Anterior cingulate cortex (tissue), 58 donors: ENCODE measurements at places on chromosomes 1 and 21.

DNA sequence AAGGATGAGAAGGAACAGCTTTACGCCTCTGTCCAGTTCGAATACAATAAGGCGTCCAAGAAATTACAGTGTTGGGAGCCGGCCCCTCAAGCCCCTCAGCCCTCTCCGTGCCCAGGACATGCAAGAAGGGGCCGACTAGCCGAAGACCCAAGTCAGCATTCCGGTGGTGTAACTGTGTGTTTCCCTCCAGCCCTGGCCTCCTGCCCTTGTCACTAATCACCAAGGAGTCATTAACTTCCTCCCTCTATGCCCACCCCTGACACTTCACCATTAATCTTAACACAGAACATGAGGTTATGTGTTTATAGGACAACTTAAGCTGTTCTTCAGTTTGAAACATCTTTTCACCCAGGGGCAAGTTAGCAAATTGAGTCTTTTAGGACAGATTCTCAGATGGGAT, 16.4 kb upstream of the C4BPB start:
- no peak for DNase-seq

- no peak for DNase-seq
Observed at GRCh38 chr1:183242556-183242955, 56.5 kb downstream of the LAMC2 start.

DNA sequence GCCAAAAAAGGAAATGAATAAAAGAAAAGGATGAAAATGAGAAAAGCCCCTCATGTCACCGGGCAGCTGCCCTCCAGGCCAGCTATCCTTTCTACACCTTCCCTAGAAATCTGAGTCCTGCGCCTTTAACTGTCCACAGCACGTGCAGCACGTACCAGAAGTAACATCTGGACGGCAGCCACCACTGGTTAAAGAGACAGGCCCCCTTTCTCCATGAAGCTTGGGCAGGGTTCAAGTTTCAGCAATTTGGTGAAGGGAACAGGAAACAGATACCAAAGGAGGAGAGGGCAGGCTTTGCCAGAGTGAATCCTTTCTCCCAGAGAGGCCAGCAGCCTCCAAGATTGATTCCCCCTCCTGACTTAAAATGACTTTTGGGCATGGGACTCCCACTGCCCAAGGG, 3.6 kb upstream of the KIAA2013 start:
- no peak for DNase-seq

DNA sequence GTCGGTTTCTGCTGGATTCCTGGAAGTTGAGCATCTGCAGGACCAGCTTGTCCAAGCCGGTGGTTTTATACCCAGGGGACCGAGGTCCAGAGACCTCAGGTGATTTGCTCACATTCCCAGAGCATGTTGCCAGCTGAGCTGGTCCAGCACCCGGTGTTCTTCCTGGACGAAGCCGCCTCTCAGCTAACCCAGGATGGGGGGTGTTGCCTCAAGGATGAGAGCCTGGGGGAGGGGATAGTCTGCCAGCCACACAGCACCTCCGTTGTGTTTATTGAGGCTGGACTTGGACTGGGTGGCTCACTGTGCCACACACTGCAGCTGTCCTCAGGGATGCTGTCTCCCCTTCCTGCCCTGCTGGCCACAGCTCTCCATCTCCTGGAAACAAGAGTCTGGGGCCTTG, 1.5 kb downstream of the TMEM201 start:
- DNase-seq, result no peak

GRCh38 chr1:242544071-242544470, 19.6 kb upstream of the PLD5 start:
- DNase-seq, result no peak

GRCh38 chr1:206111271-206111927, 5.8 kb downstream of the AVPR1B start:
- DNase-seq, result no peak

- DNase-seq, result no peak
Observed at GRCh38 chr1:167678838-167679237, 42.9 kb upstream of the MPZL1 start.

GRCh38 chr1:111236806-111237205, 9.3 kb downstream of the CHI3L2 start:
- DNase-seq, result no peak

DNA sequence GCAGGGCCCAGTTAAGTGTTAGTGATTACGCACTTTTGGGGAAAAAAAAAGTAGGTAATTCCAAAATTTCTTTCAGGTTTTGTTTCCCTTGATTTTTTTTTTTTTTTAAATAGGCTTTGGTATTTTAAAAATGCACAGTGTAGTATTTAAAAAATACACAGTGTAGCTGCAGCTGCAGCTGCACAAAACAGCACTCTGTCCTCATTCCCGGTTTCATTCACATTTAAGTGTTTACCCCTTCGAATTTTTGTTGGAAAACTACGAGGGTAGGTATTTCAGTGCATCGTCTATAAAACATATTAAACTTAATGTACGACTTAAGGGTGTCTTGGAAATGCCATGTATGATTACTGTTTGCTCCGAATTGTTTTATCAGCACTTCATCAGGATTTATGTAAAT, 3.4 kb downstream of the NEK7 start:
- DNase-seq, result no peak

DNA sequence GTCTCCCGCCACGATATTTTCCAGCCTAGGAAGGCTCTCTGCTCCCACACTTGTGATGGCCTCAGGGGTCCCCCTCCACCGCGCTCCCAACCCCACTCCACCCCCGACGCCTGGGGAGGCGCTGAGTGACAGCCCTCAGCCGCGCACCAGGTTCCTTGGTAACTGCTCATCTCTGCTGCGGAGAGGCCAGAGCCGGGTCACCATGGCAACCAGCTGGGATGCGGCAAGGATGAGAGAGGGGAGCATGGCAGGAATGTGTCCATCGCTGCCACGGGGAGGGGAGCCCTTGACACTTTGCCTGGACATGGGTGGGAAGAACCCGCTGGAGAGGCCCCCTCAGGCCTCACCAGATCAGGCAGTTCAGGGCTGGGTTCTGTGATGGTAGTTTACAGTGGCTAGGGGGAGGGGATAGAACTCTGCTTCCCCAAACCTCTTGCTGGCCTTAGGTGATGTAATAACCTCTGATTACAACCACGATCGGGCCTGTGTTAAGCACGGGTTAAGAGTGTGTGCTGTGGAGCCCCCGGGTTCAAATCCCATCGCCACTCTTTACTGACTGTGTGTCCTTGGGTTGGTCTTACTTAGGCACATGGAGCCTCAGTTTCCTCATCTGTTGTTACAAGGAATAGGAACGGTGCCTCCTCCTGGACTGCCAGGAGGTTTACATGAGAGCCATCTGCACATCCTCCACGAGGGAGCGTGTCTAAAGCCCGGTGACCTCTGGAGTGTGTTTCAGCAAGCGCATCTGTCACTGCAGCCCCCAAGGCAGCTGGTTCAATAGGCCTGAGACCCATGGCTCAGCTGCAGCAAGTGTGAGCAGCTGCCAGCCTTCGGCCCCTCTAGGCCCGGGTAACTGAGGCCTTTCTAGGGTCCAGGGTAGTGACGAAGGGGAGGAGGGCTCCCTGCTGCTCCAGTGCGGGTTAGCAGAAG, 6.3 kb downstream of the KIF17 start:
- peak; percentile 18 for DNase-seq

DNA sequence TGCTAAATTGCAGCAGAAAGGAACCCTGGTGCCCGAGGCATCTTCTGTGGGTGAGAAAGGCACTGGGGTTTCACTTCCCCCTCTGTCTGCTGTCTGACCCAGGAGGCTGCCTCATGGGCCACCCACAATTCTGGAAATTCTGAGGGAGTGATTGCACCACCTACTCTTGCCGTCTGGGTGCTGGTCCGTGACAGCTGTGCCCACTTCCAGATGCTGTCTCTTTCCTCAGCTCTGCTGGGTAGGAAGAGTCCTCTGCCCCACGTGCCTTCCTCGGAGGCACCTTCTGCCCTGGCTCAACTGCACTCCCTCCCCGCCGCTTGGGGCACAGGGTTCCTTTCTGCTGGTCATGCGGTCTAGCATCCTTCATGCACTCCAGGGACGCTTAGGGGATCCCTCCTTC, 96.3 kb downstream of the ARHGEF10L start:
- peak; percentile 8 for DNase-seq

- no peak for DNase-seq
Observed at GRCh38 chr1:185864889-185865517, 130.8 kb downstream of the HMCN1 start.

DNA sequence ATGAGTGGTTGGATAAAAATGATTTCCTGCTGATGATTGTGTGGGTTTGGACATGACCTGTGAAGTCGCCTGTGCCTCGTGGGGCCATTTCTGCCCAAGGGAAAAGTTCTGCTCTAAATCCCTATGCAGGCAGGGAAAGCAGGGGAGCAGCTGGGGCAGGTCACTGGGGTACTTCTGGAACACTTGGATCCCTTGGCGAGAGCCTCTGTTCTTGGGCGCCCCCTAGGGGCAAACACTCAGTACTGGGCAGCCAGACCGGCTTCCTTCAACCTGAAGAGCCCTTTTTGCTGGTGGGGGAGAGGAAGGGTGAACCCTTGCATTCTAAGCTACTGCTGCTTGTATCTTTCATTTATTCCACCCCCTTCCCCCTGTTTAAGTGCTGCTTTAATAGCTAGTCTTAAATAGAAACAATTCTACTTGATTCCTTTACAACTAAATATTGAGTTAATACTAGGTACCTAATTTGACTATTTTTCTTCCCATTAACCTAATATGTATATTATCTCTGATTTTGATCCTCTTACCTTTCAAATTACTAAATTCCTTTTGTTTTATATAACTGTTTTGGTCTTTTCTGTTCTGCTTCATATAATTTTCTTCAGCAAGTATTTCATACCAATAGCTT, 5.1 kb upstream of the CLEC20A start:
- no peak for DNase-seq

- no peak for DNase-seq
Observed at GRCh38 chr1:107739651-107740050, 225.3 kb downstream of the VAV3 start.

GRCh38 chr1:118617916-118618315, 370.2 kb downstream of the TBX15 start:
- no peak for DNase-seq

DNA sequence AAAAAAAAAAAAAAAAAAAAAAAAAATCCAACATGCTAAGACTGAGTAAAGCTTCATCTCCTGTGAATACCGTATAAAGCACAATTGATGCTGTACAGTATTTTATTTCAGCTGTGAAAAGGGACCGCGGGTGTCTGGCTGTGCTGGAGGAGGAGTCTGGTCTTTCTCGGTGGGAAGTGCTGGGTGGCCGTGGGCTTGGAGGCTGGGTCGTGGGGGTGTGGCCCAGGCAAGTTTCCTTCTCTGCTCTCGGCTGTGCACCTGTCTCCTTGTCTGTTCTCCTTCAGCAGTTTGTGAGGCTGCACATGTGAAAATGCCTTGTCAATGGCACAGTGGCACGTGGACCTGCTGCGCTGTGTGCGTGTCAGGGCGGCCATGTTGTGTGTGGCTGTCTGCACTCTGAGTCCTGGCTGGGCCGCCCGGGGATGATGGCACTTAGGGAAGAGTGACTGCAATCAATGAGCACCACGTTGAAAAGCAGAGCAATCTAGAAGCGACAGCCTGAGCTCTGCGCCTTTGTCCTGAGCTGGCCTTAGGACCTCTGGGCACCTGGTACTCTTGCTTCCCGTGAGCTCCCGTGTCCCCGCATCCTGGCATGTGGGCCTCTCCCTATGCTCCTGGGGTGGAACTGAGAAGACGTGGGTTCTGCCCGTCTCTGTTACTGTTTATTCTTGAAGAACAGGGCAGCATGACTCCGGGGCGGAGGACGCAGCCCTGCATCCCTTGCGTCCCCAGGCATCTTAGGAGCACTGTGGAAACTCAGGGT, 14.5 kb downstream of the AGPAT3 start:
- no peak for DNase-seq

GRCh38 chr1:15196807-15197530, 43.4 kb downstream of the TMEM51 start:
- no peak for DNase-seq

DNA sequence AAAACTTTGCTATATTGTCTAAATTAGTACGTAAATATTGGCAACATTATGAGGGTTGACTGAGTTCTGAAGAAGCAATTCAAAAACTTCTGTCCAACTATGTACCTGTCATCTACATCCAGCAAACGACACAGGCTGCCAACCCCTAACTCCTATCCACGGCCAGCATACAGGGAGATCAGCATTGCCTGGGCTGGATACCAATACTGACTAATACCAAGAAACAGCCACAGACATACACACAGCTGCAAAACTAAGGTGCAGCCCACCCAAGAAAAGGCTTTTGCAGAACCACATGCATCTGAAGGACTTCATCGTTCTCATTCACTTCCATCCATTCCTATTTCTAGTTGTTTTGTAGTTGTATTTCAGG, 2.0 kb downstream of the KIAA0319L start:
- DNase-seq, result no peak

GRCh38 chr21:39938086-39938625, 70.9 kb downstream of the PCP4 start:
- no peak for DNase-seq

- DNase-seq, result no peak
Observed at GRCh38 chr1:87146538-87146937, 182.1 kb upstream of the LMO4 start.

DNA sequence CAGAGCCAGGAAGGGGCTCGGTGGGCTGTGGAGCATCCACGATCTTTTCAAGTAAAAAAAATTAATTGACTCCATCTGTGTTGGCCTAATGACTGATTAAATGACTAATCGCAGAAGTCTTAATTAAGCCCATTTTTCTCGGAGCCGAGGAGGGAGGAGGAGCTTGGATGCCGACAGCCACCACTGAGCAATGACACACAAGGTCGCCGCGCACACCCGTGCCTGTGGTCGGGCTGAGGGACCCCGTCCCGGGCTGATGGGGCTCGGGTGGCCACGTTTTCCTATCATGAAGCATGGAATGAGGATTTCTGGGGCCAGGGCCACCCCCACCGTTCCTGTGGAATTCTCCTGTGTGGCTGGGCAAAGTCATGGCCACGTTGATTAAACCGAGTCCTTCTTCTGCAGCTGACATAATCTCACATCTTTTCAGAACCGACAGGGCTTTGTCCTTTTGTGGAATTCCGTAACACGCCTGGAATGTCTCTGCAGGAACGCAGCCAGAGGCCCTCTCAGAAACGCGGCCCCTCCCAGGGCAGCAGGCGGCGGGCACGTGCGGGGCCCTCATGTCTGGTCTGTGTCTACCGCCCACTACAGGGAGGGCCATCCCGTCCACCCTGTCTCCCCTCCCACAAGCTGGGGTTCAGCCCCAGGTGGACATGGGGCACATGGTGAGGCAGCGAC, 60.7 kb downstream of the MORN1 start:
- no peak for DNase-seq

GRCh38 chr1:239943761-239944160, 147.9 kb upstream of the FMN2 start:
- DNase-seq, result no peak

DNA sequence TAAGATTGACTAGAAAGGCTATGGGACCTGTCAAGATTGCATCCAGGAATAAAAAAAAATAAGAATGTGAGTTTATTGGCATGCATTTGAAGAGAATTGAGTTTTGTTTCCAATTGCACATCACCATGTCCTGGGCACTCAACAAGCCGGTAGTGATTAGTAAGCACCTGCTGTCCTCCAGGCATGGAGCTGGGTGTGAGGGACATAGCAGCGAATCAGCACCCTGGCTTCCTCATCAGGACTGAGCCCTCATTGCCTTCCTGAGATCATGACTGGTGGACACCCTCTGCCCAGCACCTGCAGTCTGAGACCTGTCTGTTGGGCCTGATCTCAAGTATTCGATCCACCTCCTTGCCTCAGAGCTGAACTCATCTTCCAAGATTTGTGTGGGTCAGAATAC, 26.8 kb downstream of the S100A6 start:
- DNase-seq, result no peak
